Activated effector memory CD4-positive, alpha-beta T cell treated with Interleukin-2 at 50 U/mL for 16 hours (primary cell): ENCODE measurements at places on chromosomes 12 and 14.

GRCh38 chr12:7935590-7936581, at the start of gene SLC2A3:
Gene SLC2A3 (minus strand): TSS chr12:7936187. CDS start chr12:7936034, 153 bp downstream.
- DNase-seq, result peak; percentile 79

DNA sequence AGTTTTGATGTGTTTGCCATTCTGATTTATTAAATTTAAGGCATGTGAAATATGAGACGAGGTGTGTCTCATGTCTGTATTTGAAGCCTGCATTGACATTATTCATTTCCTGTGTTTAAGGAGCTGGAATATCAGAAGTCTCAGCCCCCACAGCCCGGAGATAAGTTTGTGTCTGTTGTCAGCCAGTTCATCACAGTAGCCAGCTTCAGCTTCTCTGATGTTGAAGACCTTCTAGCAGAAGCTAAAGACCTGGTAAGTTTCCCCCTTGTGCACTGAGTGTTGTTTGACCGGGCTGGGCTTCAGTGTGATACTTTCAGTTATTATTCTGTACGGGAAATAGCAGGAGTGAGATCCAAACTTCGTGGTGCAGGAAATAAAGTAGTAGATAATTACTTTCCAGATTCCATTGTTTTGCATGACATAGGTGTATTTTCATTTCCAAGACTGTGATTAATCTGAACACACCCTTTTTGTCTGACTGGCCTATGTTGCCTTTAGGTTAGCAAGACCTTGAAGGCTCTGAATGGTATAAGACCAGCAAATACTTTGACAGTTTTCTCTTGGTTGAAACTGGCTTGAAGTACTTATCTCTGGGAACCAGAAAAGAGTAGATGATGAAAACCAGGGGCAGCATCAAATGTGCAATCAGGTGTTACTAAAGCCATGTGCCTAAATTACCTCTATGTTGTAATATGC, 101.5 kb downstream of the GPR135 start:
- DNase-seq, result no peak

- DNase-seq, result no peak
Observed at GRCh38 chr12:131758016-131758739, 47.3 kb downstream of the SFSWAP start.

DNA sequence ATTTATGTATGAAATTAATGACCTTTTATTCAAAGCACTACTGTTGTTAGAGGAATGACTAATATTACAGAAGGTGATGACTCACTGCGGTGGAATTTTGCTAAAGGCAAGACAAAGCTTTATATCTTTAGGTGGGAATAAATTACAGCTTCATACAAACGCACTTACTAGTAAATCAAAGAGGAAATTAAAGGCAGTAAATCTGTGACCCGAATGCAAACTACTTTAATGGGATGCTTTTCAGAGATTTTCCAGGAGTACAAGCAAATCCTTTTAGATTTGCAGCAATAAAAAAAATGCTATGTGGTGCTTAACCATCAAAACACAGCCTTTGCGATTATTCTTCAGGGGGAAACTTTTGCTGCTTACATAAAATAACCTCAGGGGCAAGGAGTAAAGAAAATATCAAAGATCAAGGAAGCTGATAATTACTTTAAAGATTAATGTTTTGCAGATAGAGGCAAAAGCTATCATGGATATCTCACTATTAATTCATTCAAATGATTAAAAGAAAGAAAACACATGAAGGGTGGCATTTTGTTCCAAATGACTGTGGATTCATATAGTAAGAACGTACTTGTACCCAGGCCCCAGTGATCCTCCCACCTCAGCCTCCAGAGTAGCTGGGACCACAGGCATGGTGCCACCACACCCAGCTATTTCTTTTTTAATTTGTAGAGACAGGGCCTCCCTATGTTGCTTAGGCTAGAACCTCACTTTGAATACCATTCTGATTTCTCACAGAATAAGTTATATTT, 98.9 kb downstream of the DENND5B start:
- no peak for DNase-seq

DNA sequence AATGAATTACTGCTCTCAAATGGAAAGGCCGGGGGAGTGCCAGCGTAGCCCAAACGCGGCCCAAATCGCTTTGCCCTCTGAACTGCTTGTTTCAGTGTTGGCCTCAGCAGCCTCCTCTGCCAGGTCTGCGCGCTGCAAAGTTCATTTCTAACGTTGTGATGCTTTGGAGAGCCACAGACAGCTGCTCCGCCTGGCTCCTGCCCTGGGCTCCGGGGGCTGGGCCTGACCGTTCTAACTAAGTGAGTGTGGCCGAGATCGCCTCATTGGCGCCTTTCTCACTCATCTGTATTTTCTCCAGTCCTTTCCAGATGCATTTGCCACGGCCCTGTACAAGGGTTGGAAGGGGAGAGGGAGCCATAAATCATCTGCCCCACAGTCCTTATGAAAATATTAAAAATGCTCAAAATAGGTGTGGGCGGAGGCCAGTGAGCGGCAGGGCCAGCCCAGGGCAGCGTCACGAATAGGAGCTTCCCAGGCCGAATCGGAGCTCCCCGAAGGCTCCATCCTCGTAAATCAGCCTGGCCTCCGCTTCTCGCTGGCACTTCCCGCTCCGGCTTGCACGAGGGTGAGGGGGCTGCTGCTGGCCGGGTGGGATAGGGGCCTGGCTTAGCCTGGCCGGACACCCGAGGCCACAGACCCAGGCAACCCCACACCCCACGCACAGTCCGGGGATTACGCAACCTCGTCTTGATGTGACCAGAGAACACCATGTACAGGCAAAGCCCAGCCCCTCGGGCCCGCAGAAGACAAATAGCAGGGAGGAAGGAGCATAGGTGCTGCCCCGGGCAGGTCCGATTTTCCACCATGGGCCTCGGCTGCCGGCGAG, 196.6 kb upstream of the DIO3 start:
- DNase-seq, result no peak

DNA sequence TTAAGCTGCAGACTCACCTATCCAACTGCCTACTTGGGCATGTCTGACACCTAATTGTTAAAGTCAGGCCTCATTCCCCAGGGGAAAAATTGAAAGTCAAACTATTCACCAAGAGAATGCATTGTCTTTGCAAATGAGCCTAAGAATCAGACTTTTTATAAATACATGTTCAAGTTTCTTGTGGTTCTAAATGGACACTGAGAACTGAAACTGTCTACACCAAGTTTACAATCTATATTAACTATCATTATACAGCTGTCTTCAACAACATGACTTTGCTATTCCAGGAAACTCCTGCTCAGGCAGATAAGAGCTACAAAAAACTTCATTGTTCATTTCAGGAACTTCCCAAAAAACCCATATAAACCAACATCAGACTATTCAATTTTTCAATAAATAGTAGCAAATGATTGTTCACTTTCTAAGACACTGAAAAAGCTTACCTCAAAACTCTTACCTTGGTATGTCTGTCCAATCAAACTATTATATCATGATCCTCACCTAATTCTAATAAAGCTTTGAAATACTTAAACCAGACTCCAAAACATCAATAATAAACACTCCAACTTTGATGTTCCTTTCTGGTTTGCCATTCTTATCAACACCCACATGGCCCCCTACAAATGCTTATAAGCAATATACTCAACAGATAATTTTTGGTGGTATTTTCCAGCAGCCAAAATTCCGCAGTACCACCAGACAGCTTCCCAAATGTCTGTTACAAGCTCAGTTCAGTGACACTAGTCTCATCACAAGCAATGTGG, 24.2 kb downstream of the CDK17 start:
- DNase-seq, result no peak

- no peak for DNase-seq
Observed at GRCh38 chr14:32606301-32606700, 277.2 kb downstream of the AKAP6 start.

GRCh38 chr12:105916760-105917039, 222.1 kb downstream of the NUAK1 start:
- DNase-seq, result no peak

- no peak for DNase-seq
Observed at GRCh38 chr12:9868311-9868801, 798 bp downstream of the CLEC2B start.

- DNase-seq, result no peak
Observed at GRCh38 chr14:45028107-45028626, 55.7 kb upstream of the PRPF39 start.

- DNase-seq, result no peak
Observed at GRCh38 chr12:112482733-112483132, 64.0 kb downstream of the PTPN11 start.

- DNase-seq, result no peak
Observed at GRCh38 chr12:113261847-113262470, 40.7 kb downstream of the TPCN1 start.

- DNase-seq, result no peak
Observed at GRCh38 chr12:98819821-98820404, 174.8 kb downstream of the APAF1 start.

DNA sequence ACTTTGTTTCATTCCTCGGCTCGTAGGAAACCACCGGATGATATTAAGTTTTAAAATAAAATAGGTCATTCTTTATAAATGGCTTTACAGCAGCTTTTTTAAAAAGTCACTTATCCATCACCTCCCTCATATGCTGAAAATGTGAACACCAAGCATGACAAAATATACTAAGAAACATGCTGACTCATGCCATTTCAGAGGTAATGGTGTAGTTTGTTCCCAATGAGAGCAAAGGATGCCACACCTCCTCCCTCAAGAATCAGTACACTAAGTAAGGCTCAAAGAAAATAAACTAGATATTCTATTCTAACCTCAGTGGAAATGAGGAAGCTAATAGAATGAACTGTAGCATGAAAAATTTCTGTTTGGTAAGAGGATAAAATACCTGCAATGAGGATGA, 5.5 kb upstream of the DIO2 start:
- DNase-seq, result no peak

GRCh38 chr12:132458846-132459641, 30.9 kb upstream of the FBRSL1 start:
- DNase-seq, result no peak

DNA sequence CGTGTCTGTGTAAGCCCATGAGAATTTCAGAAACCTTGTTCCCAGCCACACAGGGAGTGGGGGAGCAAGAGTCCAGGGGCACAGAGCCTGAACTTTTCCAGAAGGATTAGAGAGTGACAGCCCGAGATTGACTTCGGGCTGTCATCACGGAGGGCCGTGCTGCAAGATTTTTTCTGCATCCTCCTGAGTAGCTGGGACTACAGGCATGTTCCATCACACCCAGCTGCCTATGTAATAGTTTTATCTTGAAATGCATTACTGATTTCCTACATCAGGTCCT, 14.4 kb downstream of the EVL start:
- DNase-seq, result no peak

DNA sequence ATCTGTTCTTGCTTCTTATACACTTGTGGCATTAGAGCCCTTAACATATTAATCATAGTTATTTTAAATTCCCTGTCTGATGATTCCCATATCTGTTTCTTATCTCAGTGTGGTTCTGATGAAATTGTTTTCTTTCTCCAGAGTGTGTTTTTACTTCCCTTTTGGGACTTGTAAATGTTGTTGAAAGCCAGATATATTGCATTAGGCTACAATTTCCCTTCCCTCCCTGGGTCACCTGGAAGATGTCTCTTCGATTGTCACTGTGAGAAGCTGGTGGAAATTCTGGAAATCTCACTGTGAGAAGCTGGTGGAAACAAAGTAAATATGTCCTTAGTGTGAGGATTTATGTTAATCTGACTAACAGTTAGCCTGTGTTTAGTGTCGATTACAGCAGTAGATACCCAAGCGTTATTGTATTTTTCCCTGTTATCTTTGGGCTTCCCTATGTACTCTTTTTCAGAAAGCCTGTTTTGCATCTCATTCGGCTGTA, 717.3 kb downstream of the TRHDE start:
- DNase-seq, result no peak
